ENCODE measurements at places on chromosomes 2 and 18.

DNA sequence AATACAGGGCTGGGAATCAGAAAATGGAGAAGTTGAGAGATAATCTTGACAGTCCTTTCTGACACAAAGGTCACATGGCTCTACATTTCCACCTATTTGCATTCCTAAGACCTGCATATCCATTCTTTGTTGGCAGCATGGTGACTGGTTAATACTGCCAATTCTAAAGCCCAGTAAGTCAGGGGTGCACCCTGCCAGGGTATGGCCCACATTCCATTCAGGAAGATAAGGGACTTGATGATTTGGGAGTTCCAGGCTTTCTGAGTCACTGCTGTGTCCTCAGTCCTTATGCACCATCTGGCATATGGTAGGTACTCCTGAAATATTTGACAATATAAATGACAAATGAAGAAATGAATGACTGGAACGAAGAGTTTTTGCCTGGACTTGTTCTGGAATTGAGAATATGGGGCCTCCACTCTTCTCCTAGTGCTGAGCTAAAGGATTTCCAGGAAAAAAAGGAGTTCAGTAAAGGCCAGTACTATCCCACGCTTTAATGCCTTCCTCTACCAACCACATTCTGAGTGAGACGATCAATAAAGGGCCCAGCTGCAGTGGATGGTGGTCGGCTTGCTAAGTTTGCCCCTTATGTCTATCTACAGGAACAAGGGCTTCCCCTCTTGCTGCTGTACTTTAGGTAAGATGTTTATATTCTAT, 31.7 kb upstream of the EIF2AK3 start:
- DNase-seq: no peak

DNA sequence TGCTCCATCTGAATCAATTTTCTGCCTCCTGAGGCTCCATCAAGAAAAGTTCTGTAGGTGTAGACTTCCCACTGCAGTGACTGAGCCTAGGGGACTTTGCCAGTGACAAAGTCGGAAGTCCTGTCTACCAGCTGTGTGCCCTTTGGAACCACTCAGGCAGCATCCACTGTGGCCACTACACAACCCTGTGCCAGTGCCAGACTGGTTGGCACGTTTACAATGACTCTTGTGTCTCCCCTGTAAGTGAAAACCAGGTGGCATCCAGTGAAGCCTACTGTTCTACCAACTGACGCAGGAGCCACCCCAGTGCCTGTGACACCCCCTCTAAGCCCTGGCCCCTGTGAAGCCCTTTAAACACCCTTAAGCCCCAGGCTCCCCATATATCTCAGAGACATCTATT, 132.1 kb upstream of the SERPINE2 start:
- DNase-seq: no peak

DNA sequence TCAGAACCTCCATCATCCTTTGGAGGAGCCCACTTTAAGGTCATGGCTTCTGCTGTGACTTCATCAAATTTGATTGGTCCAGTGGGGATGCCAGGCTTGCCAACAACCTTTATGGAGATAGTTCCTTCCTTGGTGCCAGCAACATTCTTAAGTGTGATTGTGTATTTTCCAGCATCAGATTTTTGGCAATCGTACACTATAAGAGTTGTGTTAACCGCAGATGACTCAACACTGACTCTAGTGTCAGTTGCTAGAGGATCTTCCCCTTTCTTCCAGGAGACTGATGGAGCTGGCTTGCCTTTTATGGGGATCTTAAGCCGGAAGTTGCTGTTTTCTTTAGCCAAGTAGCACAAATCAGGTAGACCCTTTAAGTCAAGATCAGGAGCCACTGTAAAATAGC, 98.7 kb downstream of the PLEKHA3 start:
- DNase-seq: no peak

- no peak for DNase-seq
These were observed 160.3 kb upstream of the SIX2 start for GRCh38 chr2:45169339-45170190.

DNA sequence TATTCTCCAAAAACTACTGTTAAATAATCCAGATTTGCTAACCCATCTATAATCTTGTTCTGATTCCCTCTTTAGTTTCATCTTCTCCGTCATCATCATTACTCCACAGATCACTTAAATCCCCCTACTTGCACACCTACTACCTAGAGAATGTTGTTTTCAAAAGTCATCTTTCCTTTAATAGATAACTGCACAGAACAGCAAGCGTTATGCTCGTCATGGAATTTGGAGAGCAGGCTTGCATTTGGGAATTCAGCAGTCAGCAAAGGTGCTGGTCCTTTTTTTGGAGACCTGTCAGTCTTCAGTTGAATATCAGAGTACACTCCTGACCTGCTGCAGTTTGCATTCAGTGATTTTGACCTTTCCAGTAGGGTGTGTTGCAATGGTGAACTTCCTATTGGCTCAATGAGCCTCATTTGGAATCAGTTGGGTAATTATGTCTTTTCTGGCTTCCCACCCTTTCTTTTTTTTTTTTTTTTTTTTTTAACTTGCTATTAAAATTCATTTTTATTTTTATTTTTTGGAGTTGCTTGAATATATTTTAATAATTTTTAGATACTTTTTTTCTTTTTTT, 110.6 kb downstream of the HNRNPLL start:
- no peak for DNase-seq

DNA sequence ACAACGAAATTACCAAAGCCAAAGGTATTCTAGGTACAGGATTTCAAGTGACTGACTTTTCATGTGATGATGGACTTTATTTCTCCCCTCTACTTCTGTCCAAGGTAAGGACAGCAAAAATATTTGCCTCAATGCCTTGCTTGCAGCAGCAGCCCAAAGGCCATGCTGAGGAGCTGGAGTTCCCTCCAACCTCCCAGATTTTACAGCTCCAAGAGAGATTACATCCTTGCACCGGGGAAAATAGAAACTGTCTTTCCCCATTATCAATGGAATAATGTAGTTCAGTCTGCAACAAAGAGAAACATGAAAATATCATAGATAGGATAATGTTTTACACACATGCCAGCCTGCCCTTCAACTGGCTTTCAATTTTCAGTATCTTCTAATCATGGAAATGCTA, 13.5 kb downstream of the HSPD1 start:
- DNase-seq: no peak

- DNase-seq: no peak
These were observed 33.6 kb upstream of the GLI2 start for GRCh38 chr2:120702061-120702460.

GRCh38 chr2:70042246-70042645, 45.0 kb upstream of the PCBP1 start:
- no peak for DNase-seq

DNA sequence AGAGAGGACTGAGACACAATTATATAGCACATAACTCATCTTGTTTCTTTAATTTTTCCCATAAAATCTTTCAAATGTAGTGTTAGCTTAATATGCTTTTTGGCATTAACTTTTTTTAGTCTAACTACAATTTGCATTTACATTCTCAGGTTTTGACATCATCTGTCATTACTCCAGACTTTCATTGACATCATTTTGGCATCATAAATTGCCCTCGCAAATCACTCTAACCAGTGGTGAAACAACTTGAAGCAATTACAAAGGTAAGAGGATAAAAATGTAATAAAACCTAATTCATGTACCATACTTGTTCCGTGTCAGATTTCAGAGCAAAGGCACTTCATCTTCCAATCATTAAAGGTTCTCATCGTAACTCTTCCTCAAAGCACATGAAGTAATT, 41.4 kb downstream of the RFX8 start:
- DNase-seq: no peak

DNA sequence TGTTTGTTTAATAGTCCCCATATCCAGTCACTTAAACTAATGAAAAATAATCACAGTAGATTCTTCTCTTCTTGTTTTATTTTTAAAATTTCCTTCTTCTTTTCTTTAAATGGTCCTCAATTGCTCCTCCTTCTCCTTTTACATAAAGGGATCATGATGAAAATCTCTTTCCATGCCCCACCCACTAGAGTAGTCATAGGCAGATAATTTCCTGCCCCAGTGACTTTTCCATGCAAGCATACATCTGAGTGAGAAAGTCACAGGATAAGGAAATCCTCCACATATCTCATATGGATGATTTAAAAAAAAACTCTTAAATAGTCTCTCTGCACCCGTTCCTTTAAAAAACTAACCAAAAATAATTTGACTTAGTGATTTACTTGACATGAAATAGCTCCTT, 552.3 kb upstream of the SETBP1 start:
- no peak for DNase-seq

- no peak for DNase-seq
These were observed 240.5 kb downstream of the AGPS start for GRCh38 chr2:177633111-177633510.

DNA sequence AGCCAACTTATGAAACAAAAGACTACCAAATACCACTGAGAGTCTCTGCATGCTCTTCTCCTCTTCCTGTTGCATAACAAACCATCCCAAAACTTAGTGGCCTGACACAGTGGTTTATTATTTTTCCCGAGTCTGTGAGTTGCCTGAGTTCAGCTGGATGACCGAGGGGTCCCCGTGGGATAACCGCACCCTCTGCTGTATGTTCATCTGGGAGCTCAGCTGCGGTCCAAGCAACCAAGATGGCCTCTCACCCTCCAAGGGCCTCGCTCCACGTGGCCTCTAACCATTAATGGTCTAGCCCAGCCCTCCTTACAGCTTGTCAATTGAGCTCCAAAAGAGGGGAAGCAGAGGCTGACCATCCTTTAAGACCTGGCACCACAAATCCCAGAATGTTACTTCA, 17.1 kb downstream of the ITM2C start:
- no peak for DNase-seq

DNA sequence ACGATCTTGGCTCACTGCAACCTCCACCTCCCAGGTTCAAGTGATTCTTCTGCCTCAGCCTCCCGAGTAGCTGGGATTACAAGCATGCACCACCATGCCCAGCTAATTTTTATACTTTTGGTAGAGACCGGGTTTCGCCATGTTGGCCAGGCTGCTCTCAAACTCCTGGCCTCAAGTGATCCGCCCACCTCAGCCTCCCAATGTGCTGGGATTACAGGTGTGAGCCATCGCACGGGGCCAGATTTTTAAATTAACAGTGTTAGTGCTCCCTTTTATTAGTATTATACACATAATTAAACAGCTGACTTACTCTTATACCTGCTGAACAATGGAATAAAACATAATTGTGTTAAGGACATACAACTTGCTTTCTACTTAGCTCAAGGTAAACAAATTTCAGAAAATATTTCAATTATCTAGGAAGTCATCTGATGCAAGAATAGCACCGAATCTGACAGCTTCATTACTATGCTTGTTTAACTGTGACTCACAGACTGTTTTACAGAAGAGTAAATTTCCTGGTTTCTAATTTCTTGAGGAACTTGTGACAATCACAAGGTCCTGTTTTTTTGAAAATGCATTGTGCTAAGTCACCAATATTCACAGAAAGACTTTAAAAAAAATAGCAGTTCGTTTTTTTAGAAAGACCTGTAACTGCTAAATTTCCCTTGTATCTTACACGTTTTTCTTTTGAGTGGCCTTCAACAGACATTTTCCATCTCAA, 51.2 kb downstream of the SPIRE1 start:
- no peak for DNase-seq

- no peak for DNase-seq
These were observed 22.9 kb upstream of the GPR55 start for GRCh38 chr2:230947908-230948365.

DNA sequence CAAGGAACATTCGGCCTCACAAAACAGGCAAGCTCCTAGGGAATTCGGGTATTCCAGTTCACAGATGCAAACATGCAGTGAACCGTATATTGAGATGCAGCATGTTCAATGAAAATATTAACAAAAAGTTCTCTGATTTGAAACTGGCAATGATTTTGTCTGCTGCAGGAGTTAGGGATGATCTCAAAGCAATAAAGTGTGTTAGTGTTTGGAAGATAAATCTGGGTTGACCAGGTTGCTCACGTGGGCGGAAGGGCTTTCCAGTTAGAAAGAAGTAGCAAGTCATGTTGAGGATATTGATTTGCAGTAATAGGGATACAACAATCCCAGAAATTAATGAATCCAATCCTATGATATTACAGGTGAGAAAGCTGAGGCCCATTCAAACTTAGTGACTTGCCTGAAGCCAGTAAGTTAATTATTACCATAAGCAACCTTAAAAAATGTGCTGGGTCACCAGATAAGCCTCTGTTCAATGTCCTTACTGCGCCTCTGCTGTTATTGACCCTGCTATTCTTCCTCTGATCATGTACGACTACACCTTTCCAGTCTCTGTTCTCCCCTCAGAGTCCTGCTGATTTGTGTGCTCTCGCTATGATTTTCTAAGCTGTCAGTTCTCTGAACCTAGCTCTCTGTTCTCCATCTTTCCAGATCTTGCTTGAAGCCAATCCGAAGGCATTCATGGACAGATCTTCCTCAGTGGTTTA, 370.8 kb downstream of the DSEL start:
- DNase-seq: no peak

- DNase-seq: no peak
These were observed 101.9 kb downstream of the GPD2 start for GRCh38 chr2:156538083-156538504.

- DNase-seq: no peak
These were observed 546.4 kb upstream of the SOX11 start for GRCh38 chr2:5145801-5146200.

DNA sequence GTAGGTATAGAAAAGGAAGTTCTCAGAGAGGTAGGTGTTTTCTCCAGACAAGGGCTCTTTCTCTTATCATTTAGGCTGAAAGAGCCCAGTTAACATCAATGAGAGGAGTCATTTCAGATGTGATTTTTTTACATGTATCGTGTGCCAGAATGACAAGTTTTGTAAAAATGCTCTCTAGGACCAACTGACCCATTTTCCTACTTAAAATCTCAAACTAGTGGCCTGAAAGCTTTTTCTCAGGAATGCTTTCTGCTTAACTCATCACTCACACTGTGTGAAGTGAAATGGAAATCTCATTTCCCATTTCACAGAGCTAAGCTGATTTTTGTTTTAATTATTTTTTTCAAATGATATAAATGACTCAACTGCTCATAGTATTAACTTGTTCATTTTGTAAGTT, 128.7 kb upstream of the CYP26B1 start:
- no peak for DNase-seq

- no peak for DNase-seq
These were observed 266.1 kb upstream of the SIX2 start for GRCh38 chr2:45275242-45275805.

DNA sequence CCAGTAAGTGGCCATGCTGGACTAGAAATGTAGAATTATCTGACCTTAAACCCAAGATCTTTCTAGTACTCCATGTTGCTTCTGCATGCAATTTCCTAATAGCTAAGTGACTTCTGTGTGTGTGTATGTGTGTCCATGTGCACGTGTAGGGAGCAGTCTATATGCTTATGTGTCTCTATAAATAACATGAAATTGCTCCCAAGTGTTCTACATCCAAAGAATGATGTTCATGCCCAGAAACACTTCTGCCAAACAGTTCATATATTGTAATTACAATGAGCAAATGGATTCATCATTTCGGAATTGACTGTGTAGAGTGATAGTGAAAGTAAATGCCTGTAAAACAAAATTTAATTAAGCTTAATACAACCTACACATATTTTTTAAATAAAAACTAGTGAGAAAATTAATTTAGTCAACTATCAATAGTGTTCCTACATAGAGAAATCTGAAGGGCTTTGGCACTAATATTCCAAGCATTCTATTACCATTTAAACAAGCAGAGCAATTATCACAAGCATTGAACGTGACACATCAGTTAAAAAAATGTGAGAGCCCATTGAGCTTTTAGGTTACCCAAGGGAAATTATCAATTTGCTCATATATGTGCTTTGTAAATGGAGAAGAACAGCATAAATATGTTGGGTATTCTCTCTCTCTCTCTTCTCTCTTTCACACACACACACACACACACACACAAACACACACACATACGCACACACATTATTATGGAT, 1067.4 kb downstream of the CNTNAP5 start:
- DNase-seq: no peak
